Ovary (tissue), 10 donors: ENCODE measurements at places on chromosomes 1 and 21. TPM values are rescaled to one million over a fixed set of nuclear protein-coding genes. Genes with fewer than 3 reads are reported as not detected.

DNA sequence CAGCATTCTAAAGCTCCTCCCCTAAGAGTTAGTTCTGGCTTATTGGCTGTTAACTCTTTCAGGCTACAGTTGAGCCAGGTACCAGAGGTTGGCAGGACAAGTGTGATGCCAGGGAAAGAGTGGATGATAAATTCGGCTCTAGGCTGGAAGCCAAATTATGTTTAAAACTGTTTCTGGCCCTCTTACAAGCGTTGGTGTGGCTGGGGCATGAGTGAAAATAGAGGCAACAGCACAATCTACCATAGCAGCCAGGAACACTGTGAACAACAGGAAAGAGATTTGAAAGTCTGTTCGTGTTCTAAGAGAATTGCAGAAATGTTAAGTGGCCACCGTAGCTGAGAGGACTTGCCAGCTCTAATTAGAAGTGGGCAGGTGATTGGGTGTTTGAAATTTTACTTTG is 84.2 kb downstream of the CDC7 start:
- H3K4me1 ChIP-seq: peaks cover 10% of the 10 kb centered on the region
- H3K27me3 ChIP-seq: no peaks in the 10 kb centered on the region
- H3K36me3 ChIP-seq: no peaks in the 10 kb centered on the region
- H3K4me3 ChIP-seq: no peak overlapping the region
- peak overlapping the region; percentile 2 for H3K27ac ChIP-seq

DNA sequence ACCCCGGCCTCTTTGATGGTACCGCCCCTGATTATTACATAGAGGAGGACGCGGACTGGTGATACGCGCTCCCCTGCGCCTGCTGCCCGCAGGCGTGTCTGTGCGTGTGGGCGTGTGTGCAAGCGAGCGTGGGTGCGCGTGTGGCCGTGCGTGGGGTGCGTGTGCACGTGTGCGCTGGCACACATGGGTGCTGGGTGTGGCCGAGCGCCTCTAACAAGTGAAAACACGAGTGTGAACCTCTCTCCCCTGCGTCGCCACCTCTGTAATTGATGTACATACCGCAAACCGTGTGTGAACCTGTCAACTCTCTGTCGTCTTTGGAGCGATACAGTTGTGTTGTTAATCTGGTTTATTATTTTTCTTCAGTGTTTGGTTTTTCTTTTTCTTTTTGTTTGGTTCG is 87.8 kb upstream of the TMEM51 start:
- H3K27me3 ChIP-seq: no peaks in the 10 kb centered on the region
- H3K4me1 ChIP-seq: no peaks in the 10 kb centered on the region
- no peak overlapping the region for H3K4me3 ChIP-seq
- no peak overlapping the region for H3K27ac ChIP-seq
- H3K36me3 ChIP-seq: no peaks in the 10 kb centered on the region
- no peak for DNase-seq

EVA1C gene
- total RNA-seq: 53.6 TPM

GRCh38 chr1:79568411-79568810 is 561.9 kb upstream of the ADGRL4 start:
- no peaks in the 10 kb centered on the region for H3K4me1 ChIP-seq
- no peak for DNase-seq
- no peak overlapping the region for H3K27ac ChIP-seq
- H3K27me3 ChIP-seq: no peaks in the 10 kb centered on the region

- H3K4me1 ChIP-seq: no peaks in the 10 kb centered on the region
- H3K27ac ChIP-seq: no peak overlapping the region
- no peaks in the 10 kb centered on the region for H3K36me3 ChIP-seq
- H3K27me3 ChIP-seq: no peaks in the 10 kb centered on the region
- H3K4me3 ChIP-seq: no peak overlapping the region
These were observed 87.6 kb downstream of the NENF start for GRCh38 chr1:212520299-212520698.

LRRC71 gene
- total RNA-seq: not detected

VSIG8 gene
- 0.23 TPM for total RNA-seq

- H3K36me3 ChIP-seq: no peaks in the 10 kb centered on the region
- peaks cover 5% of the 10 kb centered on the region for H3K4me1 ChIP-seq
- no peaks in the 10 kb centered on the region for H3K27me3 ChIP-seq
- H3K27ac ChIP-seq: no peak overlapping the region
- DNase-seq: no peak
- no peak overlapping the region for H3K4me3 ChIP-seq
These were observed 4.0 kb upstream of the SLC25A34 start for GRCh38 chr1:15731735-15732685.

- H3K27me3 ChIP-seq: no peaks in the 10 kb centered on the region
- DNase-seq: no peak
- no peaks in the 10 kb centered on the region for H3K4me1 ChIP-seq
- H3K4me3 ChIP-seq: no peak overlapping the region
- H3K27ac ChIP-seq: no peak overlapping the region
These were observed 5.7 kb upstream of the KCNE1 start for GRCh38 chr21:34517491-34518245.

DNA sequence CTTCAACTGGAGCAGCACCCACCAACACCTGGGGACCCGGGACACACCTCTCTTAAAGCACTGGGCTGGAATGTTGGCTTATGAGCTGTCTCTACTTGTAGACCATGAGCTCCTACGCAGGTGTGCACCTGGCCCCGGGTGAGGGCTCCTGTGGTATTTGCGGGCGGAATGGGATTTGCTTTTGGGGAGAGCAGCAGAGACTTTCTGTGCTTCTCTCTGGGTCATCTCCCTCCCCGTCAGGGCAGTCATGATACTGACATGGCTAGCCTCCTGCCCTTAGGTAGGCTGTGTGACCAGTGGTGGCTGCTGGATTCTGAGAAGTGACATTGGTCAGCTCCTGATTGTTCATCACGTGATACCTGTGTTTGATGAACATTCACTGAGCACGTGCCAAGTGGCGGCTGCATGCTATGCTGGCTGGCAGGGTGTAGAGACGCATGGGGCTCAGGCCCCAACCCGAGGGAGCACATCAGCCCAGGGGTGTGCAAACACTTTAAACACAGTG is 9.0 kb upstream of the ZBTB21 start:
- H3K4me3 ChIP-seq: no peak overlapping the region
- H3K36me3 ChIP-seq: no peaks in the 10 kb centered on the region

GRCh38 chr21:46156378-46156645 is 933 bp upstream of the FTCD start:
- H3K27ac ChIP-seq: no peak overlapping the region
- no peak overlapping the region for H3K4me3 ChIP-seq
- H3K36me3 ChIP-seq: no peaks in the 10 kb centered on the region
- peaks cover 9% of the 10 kb centered on the region for H3K4me1 ChIP-seq
- H3K27me3 ChIP-seq: no peaks in the 10 kb centered on the region

DNA sequence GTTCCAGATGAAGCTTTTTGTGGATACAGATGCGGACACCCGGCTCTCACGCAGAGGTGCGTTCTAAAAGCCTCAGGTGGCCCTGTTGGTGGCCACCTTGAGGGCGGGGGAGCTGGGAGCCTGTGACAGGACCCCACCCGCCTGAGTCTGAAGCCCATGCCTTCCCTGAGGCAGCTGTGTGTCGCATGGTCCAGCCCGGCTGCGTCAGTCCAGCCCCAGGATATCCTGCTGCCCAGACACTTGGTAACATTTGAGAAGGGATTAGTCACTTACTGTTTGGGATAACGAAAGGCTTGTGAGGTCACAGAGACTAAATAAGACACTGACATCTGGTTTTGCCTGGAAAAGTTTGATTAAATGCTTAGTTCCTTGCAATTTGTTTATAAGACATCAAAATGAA is 68.9 kb downstream of the UCK2 start:
- no peaks in the 10 kb centered on the region for H3K36me3 ChIP-seq
- DNase-seq: no peak
- no peaks in the 10 kb centered on the region for H3K4me1 ChIP-seq
- no peaks in the 10 kb centered on the region for H3K27me3 ChIP-seq
- H3K4me3 ChIP-seq: no peak overlapping the region

DNA sequence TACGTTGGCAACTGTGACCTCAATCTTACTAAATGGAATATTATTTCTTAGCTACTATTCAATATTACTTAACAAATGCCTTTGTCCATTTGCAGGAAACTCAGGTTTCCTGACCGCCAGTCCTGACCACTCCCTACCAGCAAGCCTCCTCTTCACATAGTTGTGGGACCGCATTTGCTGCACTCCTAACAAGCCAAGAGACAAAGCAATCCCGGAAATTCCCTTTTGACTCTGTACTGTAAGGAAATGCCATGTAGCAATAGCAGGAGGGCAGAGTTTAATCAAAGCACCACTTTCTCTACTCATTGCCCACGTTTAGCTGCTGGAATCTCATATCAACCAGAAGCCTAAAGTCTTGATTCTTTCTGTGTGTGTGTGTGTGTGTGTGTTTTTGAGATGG is 28.1 kb upstream of the ACBD6 start:
- DNase-seq: no peak
- H3K36me3 ChIP-seq: no peaks in the 10 kb centered on the region
- H3K4me1 ChIP-seq: no peaks in the 10 kb centered on the region

GRCh38 chr1:10001016-10001665 is 4.1 kb downstream of the RBP7 start:
- H3K4me1 ChIP-seq: peaks cover 8% of the 10 kb centered on the region
- no peaks in the 10 kb centered on the region for H3K27me3 ChIP-seq
- H3K27ac ChIP-seq: no peak overlapping the region
- no peak for DNase-seq

DNA sequence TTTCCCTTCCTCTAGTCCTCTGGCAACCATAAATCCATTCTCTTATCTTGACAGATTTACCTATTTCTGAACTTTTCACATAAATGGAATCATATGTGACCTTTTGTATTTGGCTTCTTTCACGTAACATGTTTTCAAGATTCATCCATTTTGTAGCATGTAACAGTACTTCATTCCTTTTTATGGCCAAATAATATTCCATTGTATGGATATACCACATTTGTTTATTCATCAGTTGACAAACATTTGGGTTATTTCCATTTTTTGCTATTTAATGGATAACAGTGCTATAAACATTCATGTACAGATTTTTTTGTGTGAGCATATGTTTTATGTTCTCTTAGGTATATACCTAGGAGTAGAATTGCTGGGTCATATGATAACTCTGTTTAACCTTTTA is 54.0 kb downstream of the RPAP2 start:
- no peak overlapping the region for H3K4me3 ChIP-seq
- no peak for DNase-seq
- H3K36me3 ChIP-seq: no peaks in the 10 kb centered on the region
- no peak overlapping the region for H3K27ac ChIP-seq
- H3K4me1 ChIP-seq: no peaks in the 10 kb centered on the region
- H3K27me3 ChIP-seq: no peaks in the 10 kb centered on the region

GRCh38 chr1:210407207-210407886 is 78.6 kb downstream of the HHAT start:
- no peaks in the 10 kb centered on the region for H3K27me3 ChIP-seq
- no peaks in the 10 kb centered on the region for H3K36me3 ChIP-seq
- H3K27ac ChIP-seq: no peak overlapping the region
- peak; percentile 80 for DNase-seq
- no peak overlapping the region for H3K4me3 ChIP-seq
- H3K4me1 ChIP-seq: no peaks in the 10 kb centered on the region

C1orf56 gene
- total RNA-seq: 8.7 TPM

SLAMF8 gene
- 4.5 TPM for total RNA-seq

LZIC gene
- total RNA-seq: 47.0 TPM

- no peak overlapping the region for H3K4me3 ChIP-seq
- no peaks in the 10 kb centered on the region for H3K36me3 ChIP-seq
- no peaks in the 10 kb centered on the region for H3K27me3 ChIP-seq
- no peaks in the 10 kb centered on the region for H3K4me1 ChIP-seq
- no peak overlapping the region for H3K27ac ChIP-seq
These were observed 31.1 kb downstream of the H3-3A start for GRCh38 chr1:226093621-226094020.

GRCh38 chr1:82565546-82565945 is 764.8 kb downstream of the ADGRL2 start:
- H3K27me3 ChIP-seq: no peaks in the 10 kb centered on the region
- no peaks in the 10 kb centered on the region for H3K36me3 ChIP-seq
- no peak overlapping the region for H3K27ac ChIP-seq
- DNase-seq: no peak

DNA sequence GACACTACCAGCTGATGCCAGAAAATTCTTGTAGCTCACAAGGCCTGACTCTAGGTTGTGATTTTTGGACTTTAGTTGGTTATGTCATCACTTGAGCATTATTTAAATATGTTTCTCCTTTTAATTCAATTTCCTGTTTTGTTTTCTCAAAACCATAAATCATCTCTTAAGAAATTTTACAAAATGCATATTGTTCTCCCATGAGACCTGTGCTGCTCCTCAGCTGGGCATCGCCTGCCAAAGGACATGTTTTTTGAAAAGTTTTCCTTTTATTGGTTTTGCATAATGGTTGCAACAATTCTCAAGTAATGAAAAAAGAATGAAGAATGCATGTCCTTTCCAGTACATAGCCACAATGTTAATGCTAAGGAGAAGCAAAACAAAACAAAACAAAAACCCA is 204.7 kb upstream of the LYPLAL1 start:
- no peak overlapping the region for H3K27ac ChIP-seq
- DNase-seq: no peak
- no peaks in the 10 kb centered on the region for H3K27me3 ChIP-seq
- no peak overlapping the region for H3K4me3 ChIP-seq
- H3K36me3 ChIP-seq: no peaks in the 10 kb centered on the region
- H3K4me1 ChIP-seq: peaks cover 1% of the 10 kb centered on the region

DNA sequence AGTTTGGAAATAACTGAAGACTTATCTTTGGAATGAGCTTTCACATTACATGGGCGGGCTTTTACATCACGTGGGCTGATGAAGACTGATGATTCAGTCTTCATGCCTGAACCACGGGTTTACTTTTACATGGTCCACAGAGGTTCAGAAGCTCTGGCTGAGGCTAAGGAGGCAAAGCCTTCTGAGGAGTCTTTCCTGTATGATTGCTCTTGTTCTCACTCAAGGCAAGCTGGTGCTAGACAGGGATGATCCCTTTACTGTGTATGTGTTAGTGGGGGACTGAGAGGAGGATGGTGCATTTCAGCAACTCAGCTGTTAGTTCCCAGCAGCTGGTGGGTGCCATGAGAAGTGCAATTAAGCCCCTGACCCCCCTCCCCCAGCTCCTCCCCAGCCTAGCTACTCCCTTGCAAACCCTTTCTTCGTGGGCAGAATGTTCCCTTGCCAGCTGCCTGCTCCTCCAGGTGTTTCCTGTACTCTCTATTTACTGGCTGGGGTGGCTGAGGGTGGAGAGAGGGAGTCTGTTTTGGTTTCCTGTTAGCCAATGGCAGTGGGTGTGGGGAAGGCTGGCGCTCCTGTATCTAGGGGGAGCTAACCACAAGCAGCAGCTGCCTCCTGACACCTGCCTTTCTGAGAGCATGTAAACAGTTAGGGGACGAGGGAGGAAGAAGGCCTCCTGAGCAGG is 15.4 kb downstream of the BTG2 start:
- H3K36me3 ChIP-seq: no peaks in the 10 kb centered on the region
- no peak overlapping the region for H3K4me3 ChIP-seq
- no peaks in the 10 kb centered on the region for H3K27me3 ChIP-seq
- no peak for DNase-seq
- peaks cover 47% of the 10 kb centered on the region for H3K4me1 ChIP-seq

DNA sequence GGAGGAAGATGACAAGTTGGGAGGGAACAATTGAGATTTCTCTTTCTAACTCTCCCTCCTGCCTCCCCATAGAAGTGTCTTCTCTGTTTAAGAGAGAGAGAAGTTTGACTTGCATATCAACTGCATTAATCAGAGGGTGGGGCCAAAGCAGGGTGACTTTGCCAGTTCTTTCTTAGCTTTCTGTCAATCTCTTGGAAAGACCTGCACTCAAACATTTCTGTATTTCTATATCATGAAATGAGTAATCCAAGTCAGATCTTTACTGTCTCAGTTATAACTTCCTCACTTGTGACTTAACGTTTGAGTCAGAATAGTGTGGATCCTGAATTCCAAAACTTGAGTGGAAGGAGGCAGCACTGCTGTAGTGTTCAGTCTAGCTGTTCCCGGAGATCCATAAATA is 180.8 kb upstream of the KCNK2 start:
- no peaks in the 10 kb centered on the region for H3K27me3 ChIP-seq
- no peaks in the 10 kb centered on the region for H3K36me3 ChIP-seq
- no peak overlapping the region for H3K4me3 ChIP-seq
- no peak for DNase-seq
- no peak overlapping the region for H3K27ac ChIP-seq
- H3K4me1 ChIP-seq: no peaks in the 10 kb centered on the region
